Esophagus squamous epithelium (tissue), 5 donors: ENCODE measurements at places on chromosomes 5 and 9.

DNA sequence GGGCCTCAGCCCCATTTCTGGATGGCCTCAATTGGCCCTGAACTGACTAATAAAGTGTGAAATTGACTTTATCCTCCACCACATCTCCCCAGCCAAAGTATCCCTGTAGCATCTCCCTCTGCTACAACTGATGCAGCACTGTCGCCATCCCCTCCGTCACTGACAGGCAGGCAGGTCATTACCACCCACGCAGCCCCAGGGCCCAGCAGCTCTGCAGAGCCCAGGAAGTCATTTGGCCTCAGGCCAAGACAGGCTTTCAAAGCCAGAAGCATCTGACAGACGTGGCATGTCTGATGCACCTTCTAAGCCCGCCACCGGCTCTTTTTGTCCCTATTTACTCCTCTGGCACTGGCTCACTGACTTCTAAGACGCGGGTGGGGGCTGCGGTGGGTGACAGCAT, 65.3 kb downstream of the ARHGEF37 start:
- no peak for DNase-seq

GRCh38 chr9:109894921-109895758, 115.1 kb downstream of the PALM2AKAP2 start:
- DNase-seq = no peak

DNA sequence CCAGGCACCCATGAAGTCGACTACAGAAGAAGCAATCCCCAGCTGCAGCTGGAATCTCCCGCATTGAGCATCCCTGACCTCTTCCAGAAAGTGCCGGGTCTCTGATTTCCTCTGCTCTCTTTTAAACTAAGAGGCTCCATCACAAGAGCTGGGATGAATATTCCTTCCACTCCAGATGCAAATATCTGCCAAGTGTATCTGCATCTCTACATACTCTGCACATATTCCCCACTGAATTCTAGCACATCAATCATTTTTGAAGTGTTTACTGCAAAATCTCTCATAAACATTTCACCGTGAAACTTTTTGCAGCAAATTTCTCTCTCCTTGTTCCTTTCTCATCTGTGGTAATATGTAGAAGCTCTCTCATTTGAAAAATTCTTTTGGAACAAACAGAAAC, 161.5 kb downstream of the GABRB2 start:
- no peak for DNase-seq

- no peak for DNase-seq
Measured at GRCh38 chr5:91419571-91420537, 36.7 kb upstream of the ARRDC3 start.

DNA sequence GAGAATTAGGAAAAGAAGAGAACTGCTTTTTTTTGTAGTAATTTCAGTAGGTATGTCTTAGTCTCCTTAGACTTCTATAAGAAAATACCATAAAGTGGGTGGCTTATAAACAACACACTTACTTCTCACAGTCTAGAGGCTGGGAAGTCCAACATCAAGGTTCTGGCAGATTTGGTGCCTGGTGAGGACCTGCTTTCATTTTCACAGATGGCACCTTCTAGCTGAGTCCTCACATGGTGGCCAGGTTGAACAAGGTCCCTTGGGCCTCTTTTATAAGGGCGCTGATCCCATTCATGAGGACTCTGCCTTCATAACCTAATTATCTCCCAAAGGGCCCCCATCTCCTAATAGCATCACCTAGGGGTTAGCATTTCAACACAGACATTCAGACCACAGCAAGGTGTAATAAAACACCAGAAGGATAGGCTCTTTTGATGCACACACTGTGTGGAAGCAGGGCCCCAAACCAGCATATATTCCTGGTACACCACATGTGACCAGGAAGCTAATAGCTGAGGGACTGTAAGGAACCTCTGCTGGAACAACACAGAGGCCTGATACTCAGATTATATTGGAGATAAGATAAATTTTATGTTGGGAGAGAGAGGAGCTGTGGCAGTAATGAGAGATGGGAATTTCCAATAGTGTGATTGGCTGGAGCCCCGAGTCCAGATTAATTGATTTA, 384.9 kb downstream of the RAB3C start:
- DNase-seq = no peak

DNA sequence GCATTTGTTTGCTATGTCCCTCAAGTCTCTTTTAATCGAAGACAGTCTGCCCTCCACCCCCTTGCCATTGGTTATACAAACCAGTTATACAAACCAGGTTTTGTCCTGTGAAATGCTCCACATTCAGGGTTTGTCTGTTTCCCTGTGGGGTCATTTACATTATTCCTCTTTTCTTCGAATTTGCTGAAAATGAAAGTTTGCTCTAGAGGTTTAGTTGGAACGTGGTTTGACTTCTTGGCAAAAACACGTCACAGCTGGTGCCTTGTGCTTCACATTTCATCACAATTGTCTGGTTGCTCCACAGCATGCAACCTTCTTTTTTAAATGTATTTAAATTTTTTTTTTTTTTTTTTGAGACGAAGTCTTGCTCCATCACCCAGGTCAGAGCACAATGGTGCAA, 4.2 kb upstream of the HAVCR2 start:
- no peak for DNase-seq

DNA sequence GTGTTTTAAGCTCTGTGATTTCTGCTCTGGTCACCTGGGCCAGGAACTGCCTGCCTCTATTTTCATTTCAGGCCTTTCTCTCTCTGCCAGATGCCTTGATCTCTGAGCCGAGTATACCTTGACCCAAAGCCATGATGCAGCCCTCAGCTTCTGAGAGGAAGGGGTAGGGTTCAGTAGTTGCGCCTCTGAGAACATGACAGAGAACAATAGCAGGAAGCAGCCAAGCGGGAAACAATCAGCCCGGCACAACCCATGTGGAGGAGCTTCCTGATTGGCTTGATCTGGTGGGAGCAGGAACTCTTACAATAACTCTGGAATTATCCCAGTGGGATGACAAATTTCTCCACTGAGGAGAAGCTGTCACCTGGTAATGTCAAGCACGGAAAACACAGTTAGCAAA, 127.4 kb downstream of the PALM2AKAP2 start:
- DNase-seq = no peak

DNA sequence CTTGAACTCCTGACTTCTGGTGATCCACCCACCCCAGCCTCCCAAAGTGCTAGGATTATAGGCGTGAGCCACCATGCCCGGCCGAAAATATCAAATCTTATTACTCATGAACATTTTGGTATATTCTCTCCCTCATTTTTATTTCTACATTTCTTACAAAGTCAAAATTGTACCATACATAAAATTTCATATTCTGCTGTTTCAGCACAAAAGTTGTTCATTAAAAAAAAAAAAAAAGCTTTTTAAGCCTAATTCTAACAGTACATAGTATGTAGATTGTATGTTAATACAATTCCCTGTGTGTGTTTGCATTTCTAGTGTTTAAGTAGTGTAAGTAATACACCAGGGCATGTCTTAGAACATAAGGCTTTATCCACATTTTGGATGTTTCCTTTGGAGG, 14.9 kb downstream of the BNIP1 start:
- no peak for DNase-seq

DNA sequence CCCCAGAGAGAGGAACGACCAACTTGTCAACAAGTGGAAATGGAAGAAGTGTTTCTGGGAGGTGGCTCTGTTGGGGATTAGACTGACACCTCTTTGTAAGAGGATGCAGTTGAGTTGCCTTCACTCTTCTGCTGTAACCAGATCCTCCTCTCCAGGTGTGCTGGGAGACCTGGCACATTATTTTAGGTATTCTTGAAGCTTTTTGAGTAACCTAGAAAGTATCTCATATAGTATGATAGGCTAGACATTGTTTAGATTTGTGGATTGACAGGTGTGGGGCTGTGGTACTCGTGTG, 21.6 kb downstream of the SNX30 start:
- no peak for DNase-seq

DNA sequence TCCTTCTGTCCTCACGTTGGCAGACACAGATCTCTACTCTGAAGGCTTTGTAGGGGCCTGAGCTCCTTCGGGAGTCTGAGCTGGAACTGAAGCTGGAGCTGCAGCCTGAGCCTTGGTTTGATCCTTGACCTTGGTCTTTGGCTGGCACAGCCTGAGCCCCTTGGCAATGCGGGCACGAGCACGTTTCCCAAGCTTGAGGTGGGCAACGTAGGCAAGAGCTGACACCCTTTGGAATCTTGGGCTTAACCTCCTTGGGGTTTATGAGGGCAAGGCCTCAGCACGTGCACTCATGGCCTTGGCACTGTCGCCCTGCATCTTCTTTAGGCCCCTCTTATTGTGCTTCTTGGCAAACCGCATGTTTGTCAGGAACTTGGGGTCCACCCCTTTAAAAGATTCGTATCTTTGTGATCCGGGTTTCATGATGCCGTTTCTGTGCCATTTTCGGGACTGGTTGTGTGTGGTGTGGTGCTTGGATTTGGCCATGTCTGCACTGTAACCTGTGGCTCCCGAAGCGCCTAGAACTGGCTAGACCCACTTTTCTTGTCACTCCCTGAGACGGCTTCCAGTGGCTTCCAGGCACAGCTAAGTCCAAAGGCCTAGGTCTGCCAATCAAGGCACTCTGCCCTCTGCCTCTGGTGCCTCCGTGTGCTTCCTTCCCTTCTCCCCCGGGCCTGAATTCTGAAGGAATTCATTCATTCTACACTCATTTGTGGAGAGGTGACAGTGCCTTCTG, 1.4 kb downstream of the SUSD1 start:
- DNase-seq = no peak

- DNase-seq = no peak
Measured at GRCh38 chr9:79562749-79563386, 8.9 kb upstream of the TLE4 start.

GRCh38 chr5:83827111-83827557, 106.5 kb upstream of the HAPLN1 start:
- no peak for DNase-seq

- no peak for DNase-seq
Measured at GRCh38 chr9:33446240-33446945, 1.0 kb downstream of the AQP3 start.

- no peak for DNase-seq
Measured at GRCh38 chr9:104700306-104700705, 6.0 kb downstream of the OR13D1 start.

GRCh38 chr5:114179134-114179533, 182.7 kb upstream of the KCNN2 start:
- DNase-seq = no peak

DNA sequence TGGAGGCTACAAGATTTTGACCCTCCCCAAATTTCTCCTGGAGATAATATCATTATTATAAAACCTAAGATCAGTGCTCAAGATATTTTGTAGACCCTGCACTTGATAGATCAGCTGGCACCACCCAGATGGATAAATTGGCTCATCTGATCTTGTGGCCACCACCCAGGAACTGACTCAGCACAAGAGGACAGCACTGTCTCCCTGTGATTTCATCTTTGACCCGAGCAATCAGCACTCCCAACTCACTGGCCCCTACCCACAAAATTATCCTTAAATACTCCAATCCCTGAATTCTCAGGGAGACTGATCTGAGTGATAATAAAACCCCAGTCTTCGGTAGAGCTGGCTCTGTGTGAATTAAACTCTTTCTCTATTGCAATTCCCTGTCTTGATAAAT, 34.5 kb upstream of the TENT2 start:
- no peak for DNase-seq

GRCh38 chr9:118183576-118183975, 479.4 kb downstream of the TLR4 start:
- DNase-seq = no peak

GRCh38 chr9:78746010-78746409, 449.1 kb downstream of the PSAT1 start:
- DNase-seq = no peak

GRCh38 chr5:81922854-81923279, 49.0 kb upstream of the ATG10 start:
- DNase-seq = no peak

- DNase-seq = no peak
Measured at GRCh38 chr5:164651546-164652275, 1146.3 kb downstream of the MAT2B start.

DNA sequence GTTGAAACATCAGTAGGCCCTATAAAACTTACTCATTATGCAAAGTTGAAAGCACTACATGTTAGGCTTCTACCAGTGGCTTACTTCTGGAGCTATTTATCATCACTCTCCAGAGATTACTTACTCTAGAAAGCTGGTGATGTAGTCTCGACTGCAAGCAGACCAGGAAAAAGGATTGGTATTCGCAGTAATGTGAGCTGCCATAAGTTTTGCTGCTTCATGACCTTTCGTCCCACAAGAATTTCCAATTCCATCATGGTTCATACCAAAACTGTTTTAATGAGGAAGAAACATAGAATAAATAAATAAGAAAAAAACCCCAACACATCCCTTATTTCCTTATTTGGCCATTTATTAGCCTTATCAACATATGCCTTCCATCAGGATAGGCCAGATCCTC, 181.9 kb downstream of the ADAMTS6 start:
- no peak for DNase-seq

- no peak for DNase-seq
Measured at GRCh38 chr5:122377026-122377425, 65.0 kb downstream of the SNCAIP start.

- DNase-seq = no peak
Measured at GRCh38 chr5:14223372-14223771, 80.2 kb downstream of the TRIO start.

GRCh38 chr9:37992924-37993349, 76.1 kb downstream of the SHB start:
- DNase-seq = no peak

DNA sequence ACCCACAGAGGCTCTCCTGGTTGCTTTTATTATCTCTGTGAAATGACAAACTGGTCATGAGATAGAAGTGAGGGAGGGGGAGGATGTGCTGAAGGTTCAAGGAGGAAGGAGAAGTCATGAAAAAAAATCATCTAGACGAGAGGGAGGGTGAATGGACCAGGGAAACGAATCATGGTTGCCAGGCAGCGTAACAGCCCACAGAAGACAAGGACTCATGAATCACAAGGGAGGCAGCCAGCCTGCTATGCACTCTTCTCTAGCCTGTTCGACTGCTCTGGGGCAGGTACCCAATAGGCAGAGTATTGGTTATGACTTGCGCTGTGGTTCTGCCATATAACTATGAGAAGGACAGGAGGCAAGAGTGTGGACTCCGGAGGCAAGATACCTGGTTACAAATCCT, 475.2 kb downstream of the CDK5RAP2 start:
- DNase-seq = no peak

DNA sequence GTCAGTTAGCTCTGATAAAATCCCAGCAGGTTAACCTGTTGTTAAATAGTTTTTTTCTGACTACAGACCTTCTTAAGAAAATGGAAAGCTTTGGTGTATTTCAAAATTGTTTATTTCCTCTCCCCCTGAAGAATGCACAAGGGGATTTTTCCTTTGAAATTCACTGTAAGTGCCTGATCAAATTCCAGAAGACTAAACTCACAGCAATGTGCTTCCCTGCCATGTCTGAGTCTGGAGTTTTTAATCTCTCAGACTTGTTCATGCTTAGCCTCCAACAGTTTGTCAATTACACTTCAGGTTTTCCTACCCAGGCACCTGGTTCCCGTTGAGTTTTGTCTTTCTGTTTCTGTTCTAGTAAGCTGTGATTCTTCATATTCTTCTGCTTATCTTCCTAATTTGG, 961.6 kb upstream of the CDH18 start:
- no peak for DNase-seq

GRCh38 chr5:663436-664342, 29.5 kb downstream of the TPPP start:
- no peak for DNase-seq
